ENCODE measurements at places on chromosomes 2 and 18. TPM values are rescaled to one million over a fixed set of nuclear protein-coding genes. Genes with fewer than 3 reads are reported as not detected.

DNA sequence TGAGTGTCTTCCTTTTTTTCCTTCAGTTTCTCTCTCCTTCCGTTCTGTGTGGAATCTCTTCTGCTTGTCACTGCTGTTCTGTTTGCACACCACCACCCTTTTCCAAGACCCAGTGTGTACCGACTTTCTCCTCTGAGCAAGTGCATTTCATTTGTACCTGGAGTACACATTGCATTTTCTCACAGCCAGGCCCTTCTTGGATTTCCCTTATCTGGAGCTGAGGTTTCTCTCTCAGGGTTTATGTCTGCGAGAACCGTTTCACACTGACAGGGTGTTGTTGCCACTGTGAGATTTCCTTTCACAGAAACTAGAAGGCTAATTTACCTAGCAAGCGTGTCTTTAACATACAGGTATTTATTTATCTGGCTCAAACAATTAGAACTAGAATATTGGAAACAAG is 26.2 kb downstream of the NCOA1 start:
- DNase-seq, result no peak

DNA sequence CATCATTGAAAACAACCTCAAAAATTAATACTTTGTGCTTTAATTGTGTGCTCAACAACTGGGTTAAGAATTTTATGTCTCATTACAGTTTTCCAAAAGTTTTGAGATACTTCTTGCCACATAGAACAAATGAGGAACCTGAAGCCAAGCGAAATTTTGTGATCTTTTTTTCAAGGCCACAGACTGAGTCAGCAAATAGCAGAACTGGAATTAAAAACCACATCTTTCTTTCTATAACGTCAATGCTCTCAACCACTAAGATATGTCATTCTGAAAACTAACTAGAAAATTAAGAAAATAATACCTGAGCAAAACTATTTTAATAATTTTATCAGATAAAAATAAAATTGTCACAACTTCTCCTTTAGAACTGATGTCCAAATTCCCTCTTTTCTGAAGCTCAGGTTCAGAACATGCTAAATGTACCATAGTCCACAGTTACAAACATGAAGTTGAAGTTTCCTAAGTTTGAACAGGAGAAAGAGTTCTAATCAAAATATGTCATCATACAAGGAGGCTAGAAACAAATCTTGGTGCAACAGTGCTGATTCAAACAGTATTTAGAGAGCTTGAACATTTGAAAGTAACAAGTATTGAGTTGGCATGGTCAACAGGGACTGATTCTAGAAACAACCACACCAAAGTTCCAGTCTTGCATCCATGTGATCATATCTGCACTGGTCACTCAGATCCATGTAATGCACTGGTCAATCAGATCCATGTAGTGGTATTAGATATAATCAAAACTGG is 27.6 kb upstream of the CALCRL start:
- no peak for DNase-seq

DNA sequence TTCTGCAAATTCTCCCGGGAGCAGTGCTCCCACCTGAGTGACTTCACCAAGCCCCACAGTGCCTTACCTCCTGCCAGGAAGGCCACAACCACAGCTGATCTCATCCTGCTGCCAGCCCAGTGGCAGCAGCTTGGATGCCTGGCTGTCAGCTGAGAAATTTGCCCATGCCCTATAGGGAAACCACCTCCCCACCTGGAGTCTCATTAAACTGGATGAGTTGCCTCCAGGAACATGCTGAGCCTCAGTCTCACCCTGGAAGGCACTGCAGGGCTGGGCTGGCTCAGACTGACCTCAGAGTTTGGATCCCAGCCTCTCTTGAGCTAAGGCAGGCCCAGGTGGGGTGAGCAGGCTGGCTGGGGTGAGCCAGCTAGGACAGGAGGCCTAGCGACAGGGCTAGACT is 23.3 kb downstream of the REEP1 start:
- peak; percentile 35 for DNase-seq

- no peak for DNase-seq
Observed at GRCh38 chr2:179274749-179275148, 10.1 kb upstream of the SESTD1 start.

DNA sequence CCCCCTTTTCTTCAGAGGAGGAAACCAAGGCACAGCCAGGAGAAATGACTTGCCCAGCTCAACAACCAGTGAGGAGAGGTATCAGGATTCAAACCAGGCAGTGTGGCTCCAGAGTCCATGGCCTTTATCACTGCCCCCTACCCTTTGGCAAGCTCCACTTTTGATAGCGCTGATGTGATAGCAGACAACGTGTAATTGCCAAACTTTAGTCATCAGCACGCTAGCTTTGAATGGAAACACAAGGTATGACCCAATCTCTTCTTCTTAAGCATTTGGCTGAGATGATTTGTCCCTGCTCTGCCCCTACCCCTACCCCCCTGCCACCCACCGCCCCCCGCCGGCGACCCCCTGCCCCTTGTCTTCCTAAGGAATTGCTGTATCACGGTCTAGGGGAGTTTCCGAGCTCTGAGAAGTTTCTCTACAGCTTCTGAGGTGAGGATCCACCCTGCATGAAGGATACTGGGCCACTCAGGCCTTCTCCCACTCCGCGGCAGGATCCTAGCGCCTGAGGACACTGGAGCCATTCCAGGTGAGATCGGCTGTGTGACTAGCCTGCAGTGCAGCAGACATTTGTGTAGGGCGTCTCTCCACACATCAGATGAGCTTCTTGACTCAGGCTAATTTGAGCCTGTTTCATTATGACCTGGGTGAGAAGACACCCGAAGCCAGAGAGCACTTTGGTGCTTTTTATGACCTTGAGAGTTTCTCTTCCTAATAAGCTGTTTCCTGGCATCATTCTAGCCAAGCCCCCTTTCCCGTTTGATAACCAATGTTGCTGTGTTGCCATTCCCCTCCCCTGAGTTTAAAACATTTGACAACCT is 75.1 kb upstream of the MAP4K4 start:
- DNase-seq, result no peak

- no peak for DNase-seq
Observed at GRCh38 chr2:47206681-47207080, 51.6 kb upstream of the STPG4 start.

- DNase-seq, result no peak
Observed at GRCh38 chr18:39513186-39513585, 1947.6 kb upstream of the CELF4 start.

- DNase-seq, result no peak
Observed at GRCh38 chr2:12032398-12032797, 286.0 kb downstream of the LPIN1 start.

DNA sequence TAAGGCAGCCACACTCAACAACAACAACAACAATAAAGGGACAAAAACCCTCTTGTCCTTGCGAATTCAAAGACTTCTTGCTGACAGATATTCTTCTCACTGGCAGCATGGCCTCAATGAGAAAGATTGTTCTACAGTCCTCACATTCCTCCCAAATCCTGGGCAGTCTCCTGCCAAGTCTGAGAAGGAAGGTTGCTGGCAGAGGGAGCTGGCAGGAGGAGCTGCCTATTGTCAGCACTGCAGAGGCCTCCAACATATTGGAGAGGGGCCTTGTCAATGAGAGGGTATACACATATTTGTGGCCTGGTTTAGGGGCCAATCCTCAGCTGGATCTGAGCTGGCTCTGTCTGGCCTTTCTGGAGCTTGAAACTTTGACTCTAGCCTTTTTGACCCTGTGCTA is 63.5 kb downstream of the LAMA3 start:
- no peak for DNase-seq

- DNase-seq, result no peak
Observed at GRCh38 chr2:212548455-212548819, 9.8 kb upstream of the ERBB4 start.

GRCh38 chr2:182330451-182331305 is 96.2 kb downstream of the PDE1A start:
- no peak for DNase-seq

GRCh38 chr2:136156411-136156810 is 38.5 kb upstream of the CXCR4 start:
- no peak for DNase-seq

The CNDP1 gene
- total RNA-seq, result not detected

The VIL1 gene
- total RNA-seq, result not detected

The TUBA4B gene
- total RNA-seq, result not detected

The PTH2R gene
- total RNA-seq, result under 0.01 TPM
